CD4-positive, CD25-positive, alpha-beta regulatory T cell (primary cell): ENCODE measurements at places on chromosomes 3 and 15.

GRCh38 chr15:86275361-86275760 is 195.7 kb downstream of the AGBL1 start:
- no peak for DNase-seq

DNA sequence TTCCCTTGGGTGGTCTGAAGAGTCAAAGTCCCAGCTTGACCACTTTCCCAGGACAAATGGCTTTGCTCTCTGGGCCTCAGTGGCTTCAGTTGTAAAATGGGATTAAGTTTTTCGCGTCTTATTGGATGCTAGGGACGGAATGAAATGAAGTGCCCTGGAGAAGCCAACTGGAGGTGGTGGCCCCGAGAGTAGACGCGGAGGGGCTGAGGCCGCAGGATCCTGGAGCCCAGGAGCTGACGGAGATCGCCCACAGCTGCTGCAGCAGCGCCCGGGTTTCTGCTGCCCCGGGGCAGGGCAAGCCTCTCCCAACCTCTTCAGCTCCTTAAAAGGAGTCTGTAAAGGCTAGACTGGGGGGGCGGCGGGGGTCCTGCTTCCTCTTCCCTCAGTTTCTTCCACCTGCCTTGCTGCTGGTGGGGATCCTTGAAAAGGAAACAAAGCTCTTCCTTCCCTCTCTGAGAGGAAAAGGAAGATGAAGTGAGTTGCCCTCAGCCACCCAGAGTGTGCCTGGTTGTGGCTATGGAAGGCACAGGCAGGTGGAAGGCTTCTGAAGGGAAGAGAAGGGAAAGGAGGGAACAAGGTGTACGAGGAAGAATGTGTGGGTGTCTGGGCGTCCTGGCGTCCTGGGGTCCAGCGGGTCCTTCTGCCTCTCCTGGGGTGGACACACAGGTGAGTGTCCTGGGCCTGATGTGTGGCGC is 967 bp upstream of the BNC1 start:
- DNase-seq, result no peak

DNA sequence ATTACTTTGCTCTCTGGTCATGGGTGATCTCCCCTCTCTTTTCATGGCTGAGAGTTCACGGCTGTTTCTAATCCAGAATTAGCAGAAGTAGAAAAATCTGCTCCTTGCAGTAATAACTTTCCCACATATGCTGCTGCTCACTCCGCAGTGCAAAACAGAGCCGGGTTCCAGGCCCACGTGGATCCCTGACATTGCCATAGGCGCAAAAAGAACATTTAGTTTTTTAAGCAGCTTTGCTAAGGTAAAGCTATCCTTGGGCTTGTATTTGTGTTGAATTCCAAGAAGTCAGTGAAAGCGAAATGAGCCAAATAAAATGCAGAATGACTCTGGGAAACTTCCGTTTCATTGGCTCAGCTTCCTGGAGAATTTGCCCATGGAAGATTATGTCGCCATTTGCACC is 633.7 kb upstream of the SUCLG2 start:
- no peak for DNase-seq

DNA sequence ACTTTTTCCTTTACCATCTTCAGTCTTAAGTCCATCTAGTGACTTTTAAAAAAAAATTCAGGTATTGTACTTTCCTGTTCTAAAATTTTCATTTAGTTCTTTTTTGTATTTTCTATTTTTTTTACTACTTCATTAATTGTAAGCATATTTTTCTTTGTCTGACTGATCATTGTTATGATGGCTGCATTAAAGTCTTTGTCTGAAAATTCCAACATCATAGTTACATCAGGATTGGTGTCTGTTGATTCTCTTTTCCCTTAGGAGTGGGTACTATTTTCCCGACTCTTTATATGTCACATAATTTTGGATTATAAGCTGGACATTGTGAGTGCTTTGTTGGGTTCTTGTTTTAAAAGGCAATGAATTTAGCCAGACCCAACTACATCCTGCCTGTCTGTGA is 34.9 kb upstream of the POLR2M start:
- no peak for DNase-seq

DNA sequence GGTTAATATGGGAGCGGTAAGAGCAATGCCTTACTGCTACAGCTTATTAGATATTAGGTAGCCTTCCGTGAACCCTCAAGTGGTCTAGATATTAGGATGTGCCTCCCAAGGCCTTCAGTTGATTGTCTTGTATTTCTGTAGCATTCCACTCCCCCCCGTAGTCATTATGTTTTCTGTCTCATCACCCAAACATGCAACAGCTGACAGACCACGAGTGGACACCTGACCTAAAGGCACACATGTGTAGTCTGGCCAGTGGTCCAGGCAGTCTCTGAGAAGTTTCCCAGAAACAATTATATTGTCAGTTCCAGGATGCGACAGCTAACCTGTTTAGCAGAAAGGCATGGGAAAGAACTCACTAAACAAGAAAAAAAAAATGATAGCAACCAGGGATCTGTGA is 1000.9 kb downstream of the AGBL1 start:
- DNase-seq, result no peak

DNA sequence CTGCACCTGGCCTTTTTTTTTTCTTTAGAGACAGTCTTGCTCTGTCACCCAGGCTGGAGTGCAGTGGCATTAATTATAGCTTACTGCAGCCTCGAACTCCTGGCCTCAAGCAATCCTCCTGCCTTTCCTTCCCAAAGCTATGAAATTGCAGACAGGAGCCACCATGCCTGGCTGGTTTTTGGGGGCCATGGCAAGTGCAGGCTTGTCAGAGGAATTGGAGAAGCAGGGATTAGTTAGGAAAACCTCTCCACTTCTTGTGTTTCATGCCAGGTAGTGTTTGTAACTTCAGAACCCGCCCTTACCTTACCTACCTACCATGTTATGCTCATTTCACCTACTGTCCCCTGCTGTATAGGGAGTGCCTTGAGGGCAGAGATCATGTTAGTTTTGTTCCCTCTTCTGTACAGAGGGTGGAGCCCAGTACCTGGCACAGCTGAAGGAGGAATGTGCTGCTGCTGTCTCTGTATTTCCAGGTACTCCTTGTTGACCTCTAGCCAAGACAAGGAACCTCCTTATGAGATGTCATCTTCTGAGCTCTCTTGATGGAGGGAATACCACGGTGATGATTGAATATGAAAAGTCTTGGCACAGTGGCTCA is 43.8 kb downstream of the TRAK1 start:
- no peak for DNase-seq
